ENCODE measurements at places on chromosomes 4 and X.

GRCh38 chr4:8830611-8831200, 40.9 kb downstream of the HMX1 start:
- no peak overlapping the region for H3K27ac ChIP-seq
- no peak for DNase-seq
- no peaks in the 10 kb centered on the region for H3K4me1 ChIP-seq
- no peaks in the 10 kb centered on the region for H3K36me3 ChIP-seq
- peaks cover 7% of the 10 kb centered on the region for H3K27me3 ChIP-seq
- no peak overlapping the region for H3K4me3 ChIP-seq

DNA sequence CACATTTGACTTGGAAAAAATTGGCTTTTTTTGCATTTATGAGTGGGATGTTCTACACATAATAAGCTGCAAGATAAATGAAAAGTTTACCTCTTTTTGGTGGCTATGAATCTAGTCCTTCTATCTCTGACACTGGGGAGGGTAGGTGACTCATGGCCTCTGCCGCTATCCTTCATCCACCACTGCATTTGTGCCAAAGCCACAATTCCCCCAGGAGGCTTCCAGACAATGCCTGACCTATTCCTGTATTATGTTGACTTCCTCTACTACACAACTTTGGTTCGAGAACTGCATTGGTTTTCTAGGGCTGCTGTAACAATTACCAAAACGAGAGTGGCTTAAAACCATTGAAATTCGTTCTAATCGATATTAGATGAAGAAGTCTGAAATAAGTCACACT, 245.6 kb downstream of the TRAM1L1 start:
- no peak for DNase-seq
- no peaks in the 10 kb centered on the region for H3K4me1 ChIP-seq
- H3K36me3 ChIP-seq, result no peaks in the 10 kb centered on the region
- no peaks in the 10 kb centered on the region for H3K27me3 ChIP-seq

DNA sequence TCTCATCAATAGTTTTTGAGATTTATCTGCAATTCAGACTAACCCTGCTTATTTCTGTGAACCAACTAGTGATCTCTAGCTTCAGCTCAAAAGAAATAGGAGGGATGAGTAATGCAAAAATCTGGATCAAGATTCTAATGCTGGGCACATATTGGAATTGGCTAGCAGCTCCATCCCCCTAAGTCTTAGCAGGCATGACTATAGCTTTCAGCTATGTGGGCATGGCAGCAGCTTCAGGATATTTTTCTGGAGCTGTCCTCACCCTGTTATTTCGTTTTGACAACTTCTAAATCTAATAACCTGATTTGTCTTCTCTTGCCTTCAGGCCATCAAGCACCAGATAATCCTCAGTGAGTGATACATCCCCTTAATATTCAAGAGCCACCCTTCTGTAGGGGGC, 50.8 kb upstream of the GNPDA2 start:
- no peaks in the 10 kb centered on the region for H3K27me3 ChIP-seq
- H3K4me3 ChIP-seq, result no peak overlapping the region
- DNase-seq, result no peak
- no peaks in the 10 kb centered on the region for H3K4me1 ChIP-seq

DNA sequence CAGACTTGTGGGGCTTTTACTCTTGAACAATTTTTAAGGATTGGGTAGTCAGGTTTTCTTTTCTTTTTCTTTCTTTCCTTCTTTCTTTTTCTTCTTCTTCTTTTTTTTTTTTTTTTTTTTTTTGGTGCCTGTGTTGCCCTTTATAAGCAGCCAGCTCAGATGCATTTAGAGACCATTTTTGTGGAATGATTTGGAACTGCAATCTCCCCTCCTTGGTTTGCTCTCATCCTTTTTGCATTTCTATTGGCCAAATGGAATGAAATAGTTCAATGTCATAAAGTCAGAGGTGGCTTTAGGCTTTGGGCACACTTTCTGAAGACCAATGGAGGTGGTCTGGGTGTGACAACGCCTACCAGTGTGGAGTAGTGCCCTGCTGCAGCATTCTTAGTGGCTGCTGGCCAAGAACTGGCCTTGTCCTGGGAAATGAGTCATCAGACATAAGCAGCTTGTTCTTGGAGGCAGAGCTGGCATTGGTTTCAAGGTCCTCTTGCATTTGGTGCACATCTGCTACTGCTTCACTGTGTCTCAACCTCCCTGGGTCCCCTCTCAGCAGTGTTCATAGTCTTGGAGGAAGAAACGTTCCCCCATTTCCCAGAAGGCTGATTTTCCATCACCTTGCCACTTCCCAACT, 84.5 kb downstream of the CT47B1 start:
- peak; percentile 31 for DNase-seq
- H3K27ac ChIP-seq, result no peak overlapping the region
- no peaks in the 10 kb centered on the region for H3K36me3 ChIP-seq
- no peak overlapping the region for H3K4me3 ChIP-seq

GRCh38 chr4:76892001-76892400, 5.9 kb downstream of the SOWAHB start:
- no peak for DNase-seq
- H3K4me1 ChIP-seq, result no peaks in the 10 kb centered on the region
- H3K27ac ChIP-seq, result peak overlapping the region; percentile 57
- peaks cover 15% of the 10 kb centered on the region for H3K27me3 ChIP-seq

DNA sequence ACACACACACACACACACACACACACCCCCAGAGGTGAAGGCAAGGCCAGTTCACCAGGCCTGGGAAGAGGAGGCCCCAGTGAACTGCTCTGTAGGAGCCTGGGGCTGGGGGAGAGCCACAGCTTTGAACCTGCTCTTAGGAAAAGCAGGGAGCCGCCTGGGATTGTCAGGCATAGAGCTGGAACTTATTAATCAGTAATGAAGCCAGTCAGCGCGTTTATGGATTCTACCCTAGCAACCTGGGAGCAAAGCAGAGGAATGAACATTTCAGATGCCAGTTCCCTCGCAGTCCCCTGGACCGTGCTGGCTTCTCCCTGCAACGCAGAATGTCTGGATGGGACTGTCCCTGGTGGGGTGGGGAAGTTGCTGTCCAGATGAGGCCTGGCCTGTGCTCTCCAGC, 45.3 kb upstream of the DDX3X start:
- no peak overlapping the region for H3K4me3 ChIP-seq

DNA sequence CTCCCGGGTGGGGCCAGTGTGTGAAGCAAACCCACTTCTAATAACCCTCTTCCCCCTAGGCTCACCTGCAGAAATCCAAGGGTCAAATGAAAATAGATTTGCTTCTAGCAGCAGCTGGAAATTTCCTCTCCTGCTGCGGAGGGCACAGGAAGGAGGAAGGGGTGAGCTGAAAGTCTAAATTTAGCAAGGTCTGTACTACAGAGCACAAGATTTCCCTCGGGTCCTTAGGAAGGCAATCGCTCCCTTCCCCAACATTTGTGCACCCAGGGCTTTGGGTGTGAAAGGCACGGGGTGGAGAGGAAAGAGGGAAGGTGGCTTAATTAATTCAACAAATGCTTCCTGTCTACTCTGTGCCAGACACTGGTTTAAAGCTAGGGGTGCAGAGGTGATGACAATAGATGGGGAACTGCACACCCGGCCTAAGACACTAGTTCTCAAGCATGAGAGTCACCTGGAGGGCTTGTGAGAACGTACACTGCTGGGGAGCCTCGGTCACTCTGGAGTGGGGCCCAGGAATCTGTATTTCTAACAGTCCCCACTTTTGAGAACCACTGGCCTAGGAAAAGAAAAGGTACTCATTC, 204.4 kb downstream of the NSUN7 start:
- no peaks in the 10 kb centered on the region for H3K36me3 ChIP-seq
- H3K4me1 ChIP-seq, result no peaks in the 10 kb centered on the region
- no peak for DNase-seq

DNA sequence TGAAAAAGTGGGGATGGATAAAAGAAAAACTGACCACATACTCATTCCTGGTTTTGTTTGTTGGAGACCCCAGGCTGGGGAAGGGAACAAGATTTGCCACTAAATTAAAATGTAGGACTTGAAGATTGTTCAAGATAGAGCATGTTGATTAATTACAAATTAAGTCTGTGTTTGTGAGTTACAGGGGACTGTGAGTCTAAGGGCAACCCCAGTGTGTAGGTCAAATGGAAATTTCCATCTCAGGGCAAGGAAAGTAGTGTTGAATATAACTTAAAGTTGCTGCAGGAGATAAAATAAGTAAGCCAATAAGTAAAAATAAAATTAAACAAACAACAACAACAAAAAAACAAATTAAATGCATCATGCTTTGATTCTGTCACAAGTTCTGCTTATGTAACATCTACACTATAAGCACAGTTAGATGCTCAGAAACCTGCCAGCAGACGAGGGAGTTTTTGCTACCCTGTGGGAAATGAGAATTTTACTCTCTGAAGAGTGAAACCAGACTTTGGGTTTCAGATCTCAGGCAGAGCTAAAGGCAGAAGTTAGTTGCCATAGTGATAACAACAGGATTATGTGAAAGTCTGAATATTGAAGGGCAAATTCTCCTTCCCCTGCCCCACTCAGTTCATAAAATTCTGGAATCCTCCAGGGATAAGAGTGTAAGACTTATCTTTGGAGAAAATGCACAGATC, 352.3 kb downstream of the GRXCR1 start:
- no peak overlapping the region for H3K4me3 ChIP-seq
- H3K4me1 ChIP-seq, result no peaks in the 10 kb centered on the region
- no peak overlapping the region for H3K27ac ChIP-seq
- H3K36me3 ChIP-seq, result no peaks in the 10 kb centered on the region

DNA sequence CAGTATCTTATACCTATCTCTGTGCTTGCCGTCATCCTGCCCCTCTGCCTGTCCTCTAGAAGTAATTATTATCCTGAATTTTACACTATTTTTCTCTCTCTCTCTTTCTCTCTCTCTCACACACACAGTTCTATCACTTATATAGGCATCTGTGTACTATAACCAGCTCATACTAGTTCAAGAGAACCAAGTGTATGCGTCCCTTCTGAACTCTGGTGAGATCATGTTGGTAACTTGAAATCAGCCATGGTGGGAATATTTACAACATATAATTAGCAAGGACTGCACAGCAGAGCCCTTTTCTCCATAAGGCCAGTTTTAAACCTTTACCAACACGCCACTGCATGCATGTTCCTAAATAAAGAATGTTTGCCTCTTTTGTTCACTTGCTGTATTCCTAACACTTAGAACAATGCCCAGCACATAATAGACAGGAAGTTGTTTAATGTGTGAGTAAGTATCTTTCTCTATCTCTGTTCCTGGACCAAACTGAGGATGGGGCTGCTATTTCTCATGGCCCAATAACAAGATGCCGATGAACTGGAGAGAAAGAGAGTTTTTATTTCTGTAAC, 51.1 kb upstream of the IL21 start:
- no peak overlapping the region for H3K4me3 ChIP-seq
- H3K27me3 ChIP-seq, result no peaks in the 10 kb centered on the region
- no peak for DNase-seq
- no peak overlapping the region for H3K27ac ChIP-seq
- no peaks in the 10 kb centered on the region for H3K4me1 ChIP-seq

DNA sequence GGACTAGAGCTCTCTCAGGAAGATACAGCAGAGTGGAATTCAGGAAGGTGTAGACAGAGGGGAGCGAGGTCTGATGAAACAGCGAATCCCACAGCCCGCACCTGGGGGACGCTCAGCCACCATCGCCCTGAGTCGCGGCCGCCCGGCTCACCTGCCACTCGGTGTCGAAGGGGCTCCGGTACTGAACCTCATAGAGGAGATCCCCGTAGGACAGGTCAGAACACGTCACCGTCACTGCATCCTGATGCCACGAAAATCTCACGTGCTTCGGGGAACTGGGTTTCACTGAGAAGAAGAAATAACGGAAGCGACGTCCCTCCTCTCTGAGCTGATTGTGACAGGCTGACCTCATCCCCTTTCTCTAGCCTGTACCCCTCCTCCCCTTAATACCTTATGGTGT, 10.2 kb downstream of the CRLF2 start:
- no peak overlapping the region for H3K4me3 ChIP-seq
- H3K36me3 ChIP-seq, result no peaks in the 10 kb centered on the region
- H3K4me1 ChIP-seq, result peaks cover 7% of the 10 kb centered on the region
- no peak for DNase-seq
- no peaks in the 10 kb centered on the region for H3K27me3 ChIP-seq

DNA sequence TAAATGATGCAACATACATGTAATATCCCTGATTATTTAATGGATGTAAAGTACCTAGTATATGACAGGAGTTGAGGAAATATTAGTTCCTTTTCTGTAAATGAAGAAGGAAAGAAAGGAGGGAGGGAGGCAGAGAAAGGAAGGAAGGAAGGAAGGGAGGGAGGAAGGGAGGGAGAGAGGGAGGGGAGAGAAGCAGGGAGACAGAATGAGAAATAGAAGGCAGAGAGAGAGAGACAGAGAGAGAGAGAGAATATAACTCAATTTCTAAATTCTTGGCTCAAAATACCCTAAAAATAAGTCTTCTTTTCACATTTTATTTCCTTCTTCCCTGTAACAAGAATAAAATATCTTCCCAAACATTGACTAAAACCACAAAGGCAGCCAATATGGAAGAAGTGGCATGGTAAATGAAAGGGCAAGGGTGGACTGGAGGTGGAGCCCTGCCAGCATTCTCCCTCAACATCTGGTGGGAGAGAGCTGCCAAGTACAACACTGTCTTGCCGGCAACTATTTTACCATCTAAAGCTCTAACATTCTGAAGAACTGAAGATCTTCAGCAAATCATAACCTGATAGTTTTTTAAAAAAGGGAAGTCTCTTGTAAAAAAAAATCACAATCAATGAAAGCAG, 245.1 kb downstream of the PPP3CA start:
- H3K27ac ChIP-seq, result no peak overlapping the region
- no peak for DNase-seq
- no peaks in the 10 kb centered on the region for H3K4me1 ChIP-seq
- H3K4me3 ChIP-seq, result no peak overlapping the region

GRCh38 chr4:148315049-148315448, 127.2 kb downstream of the NR3C2 start:
- H3K4me1 ChIP-seq, result no peaks in the 10 kb centered on the region
- no peaks in the 10 kb centered on the region for H3K27me3 ChIP-seq
- no peak overlapping the region for H3K4me3 ChIP-seq
- H3K27ac ChIP-seq, result no peak overlapping the region

DNA sequence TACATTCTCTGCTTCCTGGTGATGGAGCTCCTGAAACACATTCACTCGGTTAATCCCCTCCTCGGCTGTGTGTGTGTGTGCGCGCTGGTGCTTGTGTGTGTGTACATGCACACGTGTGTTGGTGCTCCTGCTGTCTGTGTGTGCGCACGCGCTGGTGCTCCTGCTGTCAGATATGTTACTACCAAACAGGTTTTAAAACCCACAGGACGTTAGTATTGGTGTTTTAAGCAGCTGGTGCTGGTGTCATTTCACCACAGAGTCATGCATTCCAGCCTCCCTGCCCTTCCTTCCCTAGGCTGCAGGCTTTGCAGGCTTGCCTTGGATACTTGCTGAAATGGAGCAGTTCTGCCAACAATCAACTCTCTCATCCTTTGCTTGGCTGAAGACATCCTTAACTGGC, 48.1 kb upstream of the CPLX1 start:
- no peak overlapping the region for H3K27ac ChIP-seq
- no peaks in the 10 kb centered on the region for H3K27me3 ChIP-seq
- H3K4me3 ChIP-seq, result no peak overlapping the region
- DNase-seq, result no peak
- no peaks in the 10 kb centered on the region for H3K4me1 ChIP-seq

DNA sequence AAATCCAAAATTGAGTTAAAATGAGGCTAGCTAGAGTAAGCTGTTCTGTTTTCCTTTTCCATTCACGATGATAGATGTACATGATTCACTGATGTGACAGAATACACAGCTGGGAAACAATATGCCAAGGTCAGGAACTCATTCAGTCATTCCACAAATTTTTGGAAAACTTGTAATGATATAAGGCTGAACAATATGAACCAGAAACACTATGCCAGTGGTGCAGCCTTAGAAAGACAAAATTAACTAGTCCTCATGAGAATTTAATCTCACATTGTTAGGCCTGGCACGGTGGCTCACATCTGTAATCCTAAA, 50.0 kb upstream of the NDST3 start:
- DNase-seq, result no peak
- H3K36me3 ChIP-seq, result no peaks in the 10 kb centered on the region
- H3K27ac ChIP-seq, result no peak overlapping the region
- H3K4me1 ChIP-seq, result no peaks in the 10 kb centered on the region
- H3K4me3 ChIP-seq, result no peak overlapping the region
- H3K27me3 ChIP-seq, result no peaks in the 10 kb centered on the region
